Brain pericyte (primary cell): ENCODE measurements at places on chromosomes 4 and X.
A peak's percentile ranks its signal among the peaks of the same experiment; 100 is the strongest.

DNA sequence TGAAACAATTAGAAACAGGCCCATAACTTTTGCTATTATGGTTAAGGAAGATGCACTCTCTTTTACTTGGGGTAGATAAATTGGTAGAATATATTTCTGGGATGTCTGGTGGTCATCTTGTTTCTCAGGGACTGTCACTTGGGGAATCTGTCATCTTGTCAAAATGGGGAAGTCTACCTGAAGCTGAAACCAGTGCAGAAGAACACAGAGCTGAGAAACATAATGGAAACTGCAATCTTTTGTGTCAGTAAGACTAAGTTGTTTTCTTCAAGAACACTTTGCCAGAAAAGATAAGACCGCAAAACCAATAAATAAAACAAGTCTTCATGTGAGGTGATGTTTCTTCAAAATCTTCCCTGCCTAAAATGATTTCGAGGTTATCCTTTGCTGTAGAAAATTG lies 92.0 kb downstream of the NAA11 start:
- no peak for DNase-seq

DNA sequence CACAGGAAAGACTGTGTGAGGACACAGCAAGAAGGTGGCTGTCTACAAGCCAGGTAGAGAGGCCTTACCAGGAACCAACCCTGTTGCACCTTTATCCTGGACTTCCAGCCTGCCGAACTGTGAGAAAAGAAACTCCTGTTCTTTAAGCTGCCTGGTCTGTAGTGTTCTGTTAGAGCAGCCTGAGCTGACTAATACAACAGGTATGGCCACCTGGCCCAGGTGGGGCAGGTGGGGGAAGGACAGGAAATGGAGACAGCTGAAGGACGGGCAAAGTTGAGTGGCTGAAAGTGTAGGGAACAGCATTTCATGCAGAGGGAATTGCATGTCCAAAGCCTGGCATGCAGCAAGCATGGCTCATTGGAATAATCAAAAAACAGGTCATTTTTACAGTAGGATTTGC lies 35.1 kb downstream of the CYTL1 start:
- DNase-seq: no peak

DNA sequence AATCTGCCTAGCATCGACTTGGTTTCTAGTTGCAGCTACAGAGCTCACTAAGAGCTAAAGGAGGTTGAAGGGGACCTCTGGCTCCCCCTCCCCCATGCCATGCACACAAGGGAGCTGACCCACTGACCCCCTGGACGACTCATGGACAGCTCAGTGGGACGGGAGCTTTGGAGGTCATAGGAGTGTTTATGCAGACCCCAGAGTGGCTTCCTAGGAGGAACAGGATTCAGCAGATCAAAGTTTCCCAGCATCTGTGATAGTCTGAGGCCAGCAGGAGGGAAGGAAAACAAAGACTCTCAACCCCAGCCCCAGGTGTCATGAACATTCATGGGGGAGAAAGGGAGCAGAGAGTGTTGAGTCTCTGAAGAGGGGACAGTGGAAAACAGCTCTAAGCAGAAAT lies 104.4 kb downstream of the ARSF start:
- peak; percentile 85 for DNase-seq

DNA sequence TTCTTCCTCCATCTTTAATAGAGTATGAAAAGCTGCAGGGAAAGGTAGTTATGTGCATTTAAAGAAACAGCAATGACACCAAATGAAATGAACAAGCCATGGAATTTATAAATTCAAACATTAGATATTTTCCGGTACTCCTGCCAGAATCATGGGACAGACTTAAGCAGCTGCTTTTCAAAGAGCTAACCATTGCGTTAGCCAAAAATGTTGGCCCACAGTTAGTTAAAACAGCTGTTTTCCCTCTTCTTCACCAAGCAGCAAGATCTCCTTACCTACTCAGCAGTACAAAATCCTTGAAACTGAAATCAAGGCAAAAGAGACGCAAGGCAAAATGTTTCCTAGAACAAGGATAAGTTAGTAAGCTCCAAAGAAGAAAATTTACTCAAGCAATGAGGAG lies 64.0 kb downstream of the MANBA start:
- no peak for DNase-seq

DNA sequence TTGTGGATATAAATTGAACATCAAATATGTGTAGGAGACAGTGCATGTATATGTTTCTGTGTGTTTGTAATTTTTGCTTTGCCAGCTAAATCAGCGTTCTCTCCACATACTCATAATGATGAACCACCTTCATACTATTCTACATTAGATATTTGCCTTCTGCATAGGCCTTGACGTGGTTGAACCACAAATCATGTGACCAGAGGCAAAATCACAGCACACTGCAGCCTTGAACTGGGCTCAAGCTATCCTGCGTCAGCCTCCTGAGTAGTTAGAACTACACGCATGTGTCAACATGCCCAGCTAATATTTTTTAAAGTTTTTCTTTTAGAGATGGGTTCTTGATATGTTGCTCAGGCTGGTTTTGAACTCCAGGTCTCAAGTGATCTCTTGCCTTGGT lies 9.5 kb downstream of the UBQLN2 start:
- DNase-seq: no peak

DNA sequence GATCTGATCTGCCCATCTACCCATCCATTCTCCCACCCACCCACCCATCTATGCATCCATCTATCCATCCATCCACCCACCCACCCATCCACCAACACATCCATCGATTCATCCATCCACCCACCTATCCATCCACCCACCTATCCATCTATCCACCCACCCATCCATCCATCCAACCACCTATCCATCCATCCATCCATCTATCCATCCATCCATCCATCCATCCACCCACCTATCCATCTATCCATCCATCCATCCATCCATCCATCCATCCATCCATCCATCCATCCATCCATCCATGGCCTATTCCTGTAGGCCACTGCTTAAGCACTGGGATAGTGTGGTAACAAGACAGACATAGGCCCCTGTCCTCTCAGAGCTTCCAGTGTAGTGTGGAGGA lies 69.8 kb downstream of the SORCS2 start:
- DNase-seq: no peak

GRCh38 chr4:8698341-8699062 lies 105.9 kb downstream of the CPZ start:
- no peak for DNase-seq

GRCh38 chr4:90906239-90906638 lies 779.0 kb downstream of the CCSER1 start:
- no peak for DNase-seq

- no peak for DNase-seq
Observed at GRCh38 chrX:49934729-49935128, 12.3 kb downstream of the CLCN5 start.

GRCh38 chr4:28702571-28702970 lies 1841.9 kb downstream of the STIM2 start:
- DNase-seq: no peak

GRCh38 chrX:82125103-82125502 lies 923.2 kb downstream of the SH3BGRL start:
- no peak for DNase-seq
